ENCODE measurements at places on chromosomes 13 and 19. TPM values are rescaled to one million over a fixed set of nuclear protein-coding genes. Genes with fewer than 3 reads are reported as not detected.

CD37 gene
- total RNA-seq, result not detected

PTGIR gene
- total RNA-seq, result not detected

DCLK1 gene
- total RNA-seq, result 12.2 TPM

OR7A5 gene
- not detected for total RNA-seq

FOXA3 gene
- total RNA-seq, result 0.52 TPM

DNA sequence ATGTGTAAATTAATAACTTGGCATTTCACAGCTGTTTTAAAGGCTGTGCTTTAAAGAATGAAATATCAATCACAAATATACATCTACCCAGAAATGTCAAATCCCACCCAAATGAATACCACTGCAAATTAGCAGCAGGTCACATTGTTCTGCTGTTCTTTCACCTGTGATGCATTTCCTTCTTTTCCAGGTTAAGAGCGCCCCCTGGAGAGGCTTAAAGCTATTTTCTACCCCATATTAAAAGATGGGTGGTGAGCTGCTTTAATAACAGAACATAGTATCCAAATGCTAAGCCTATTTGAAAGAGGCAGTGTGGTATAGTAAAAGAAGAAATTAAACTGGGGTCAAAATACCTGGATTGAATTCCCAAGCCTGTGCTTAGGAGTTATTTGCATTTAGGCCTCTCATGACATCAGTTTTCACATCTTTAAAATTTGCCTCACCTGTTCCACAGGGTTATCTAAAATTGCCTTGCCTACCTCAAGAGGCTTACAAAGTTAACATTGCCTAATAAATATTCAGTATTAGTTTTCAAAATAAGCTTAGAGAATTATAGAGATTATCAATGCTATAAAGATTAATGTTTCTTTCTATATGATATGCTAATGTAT lies 396.9 kb upstream of the SLITRK5 start:
- DNase-seq, result peak; percentile 50

- no peak for DNase-seq
These were observed 56.2 kb downstream of the TRPM4 start for GRCh38 chr19:49213791-49214190.

GRCh38 chr13:33015791-33016323 lies 366 bp upstream of the KL start:
- DNase-seq, result no peak

DNA sequence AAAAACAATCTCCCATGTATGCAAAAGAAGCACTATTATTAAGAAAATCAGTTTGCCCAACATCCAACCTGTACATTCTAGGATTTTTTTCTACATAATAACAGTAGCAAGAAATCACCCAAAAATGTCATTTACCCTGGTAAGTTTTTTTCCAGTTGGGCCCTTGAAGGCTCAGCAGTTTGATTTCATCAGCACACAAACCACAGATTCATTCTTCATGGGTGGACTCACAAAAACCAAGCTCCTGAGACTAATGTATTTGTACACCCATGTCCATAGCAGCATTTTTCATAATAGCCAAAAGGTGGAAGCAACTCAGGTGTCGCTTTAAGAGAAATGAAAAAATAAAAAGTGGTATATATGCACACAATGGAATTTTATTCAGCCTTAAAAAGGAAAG lies 210.1 kb downstream of the TBC1D4 start:
- peak; percentile 36 for DNase-seq

DNA sequence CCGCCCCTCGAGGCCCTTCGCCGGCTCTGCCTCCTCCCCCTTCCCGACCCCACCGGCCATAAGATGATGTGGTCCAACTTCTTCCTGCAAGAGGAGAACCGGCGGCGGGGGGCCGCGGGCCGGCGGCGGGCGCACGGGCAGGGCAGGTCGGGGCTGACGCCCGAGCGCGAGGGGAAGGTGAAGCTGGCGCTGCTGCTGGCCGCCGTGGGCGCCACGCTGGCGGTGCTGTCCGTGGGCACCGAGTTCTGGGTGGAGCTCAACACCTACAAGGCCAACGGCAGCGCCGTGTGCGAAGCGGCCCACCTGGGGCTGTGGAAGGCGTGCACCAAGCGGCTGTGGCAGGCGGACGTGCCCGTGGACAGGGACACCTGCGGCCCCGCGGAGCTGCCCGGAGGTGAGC lies 1.4 kb downstream of the CACNG6 start:
- no peak for DNase-seq

DNA sequence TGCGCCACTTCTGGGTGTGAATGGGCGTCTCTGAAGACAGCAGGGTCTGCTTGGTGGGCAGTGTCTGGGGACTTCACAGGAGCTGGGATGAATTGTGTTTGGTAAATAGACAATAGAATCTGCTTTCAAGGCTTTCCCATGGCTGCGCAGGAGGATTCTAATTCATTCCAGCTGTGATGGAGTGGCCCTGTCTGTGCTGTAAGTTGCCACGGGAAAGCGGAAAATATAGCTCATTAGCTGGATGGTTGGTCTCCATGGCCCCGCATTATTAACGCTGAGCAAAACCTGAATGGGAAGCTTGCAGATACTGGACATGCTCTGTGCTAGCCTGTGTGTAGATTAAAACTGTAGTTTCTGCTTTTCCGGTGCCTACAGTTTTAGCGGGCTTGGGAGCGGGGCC lies 15.6 kb upstream of the C1QTNF9 start:
- no peak for DNase-seq

Measured in renal cortical epithelial cell (primary cell).